ENCODE measurements at places on chromosomes 12 and 14.
A peak's percentile ranks its signal among the peaks of the same experiment; 100 is the strongest.

DNA sequence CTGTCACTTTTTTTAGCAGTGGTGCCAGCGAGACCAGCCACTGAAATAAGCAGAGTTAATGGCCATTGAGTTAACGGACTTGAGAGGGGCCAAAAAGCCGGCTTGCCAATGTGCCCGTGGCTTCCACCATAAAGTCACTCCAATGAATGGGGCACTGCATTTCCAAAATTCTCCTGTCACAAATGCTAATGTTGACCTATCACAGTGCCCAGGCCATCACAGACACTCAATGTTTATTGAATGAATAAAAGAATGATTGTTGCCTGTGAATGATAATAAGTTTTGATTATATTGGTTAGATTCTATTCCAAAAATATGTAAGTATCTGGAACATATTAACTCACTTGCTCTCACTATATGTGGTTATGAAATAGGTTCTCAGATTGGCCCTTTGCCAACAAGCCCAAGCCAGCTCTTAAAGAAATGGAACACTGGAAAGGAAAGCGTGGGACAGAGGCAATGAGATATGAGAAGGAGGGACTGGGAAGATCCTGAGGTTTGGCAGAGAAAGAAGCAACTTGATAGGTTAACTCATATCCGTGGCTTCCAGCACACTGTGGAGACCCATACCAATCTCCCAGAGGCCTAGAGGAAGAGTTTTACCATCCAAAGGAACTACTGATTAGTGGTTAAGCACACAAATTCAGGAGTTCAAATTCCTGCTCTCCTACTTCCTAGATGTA, 108.7 kb downstream of the BTG1 start:
- H3K27ac ChIP-seq = no peak overlapping the region
- DNase-seq = no peak
- peaks cover 4% of the 10 kb centered on the region for H3K4me1 ChIP-seq
- H3K36me3 ChIP-seq = no peaks in the 10 kb centered on the region

DNA sequence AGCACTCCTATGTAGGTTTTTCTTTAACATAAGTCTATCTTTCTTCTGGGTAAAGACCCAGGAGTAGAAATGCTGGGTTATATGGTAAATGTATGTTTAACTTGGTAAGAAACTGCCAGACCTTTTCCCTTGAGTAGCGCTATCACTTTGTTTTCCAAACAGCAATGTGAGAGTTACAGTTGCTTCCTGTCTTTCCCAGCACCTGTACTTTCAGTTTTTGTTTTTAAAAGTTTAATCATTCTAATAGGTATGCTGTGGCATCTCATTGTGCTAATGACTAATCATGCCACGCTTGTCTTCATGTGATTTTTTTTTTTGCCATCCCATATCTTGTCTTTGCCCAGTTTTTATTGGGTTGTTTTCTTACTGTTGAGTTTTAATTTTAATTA, 28.1 kb downstream of the GIT2 start:
- peaks cover 53% of the 10 kb centered on the region for H3K36me3 ChIP-seq
- peaks cover 4% of the 10 kb centered on the region for H3K4me1 ChIP-seq
- H3K4me3 ChIP-seq = no peak overlapping the region

DNA sequence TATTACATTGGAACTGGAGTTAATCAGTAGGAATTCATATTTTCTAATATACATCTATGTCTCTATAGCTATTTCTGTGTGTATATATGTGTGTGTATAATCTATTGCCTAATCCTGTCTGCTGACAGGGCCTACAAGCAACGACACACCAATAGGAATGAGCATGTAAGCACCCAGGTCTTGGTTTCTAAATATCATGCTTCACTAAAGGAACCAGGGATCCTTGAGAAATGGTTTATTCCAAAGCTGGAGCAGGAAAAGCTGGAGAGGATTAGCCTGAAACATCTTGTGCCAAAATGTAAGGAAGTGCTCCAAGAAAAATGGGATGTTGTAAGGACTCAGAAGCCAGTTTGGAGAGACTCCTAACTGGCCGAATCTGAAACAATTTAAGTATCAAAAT, 29.3 kb upstream of the LGALS3 start:
- no peaks in the 10 kb centered on the region for H3K36me3 ChIP-seq
- H3K27ac ChIP-seq = peak overlapping the region; percentile 58
- DNase-seq = no peak

- H3K4me3 ChIP-seq = no peak overlapping the region
- H3K36me3 ChIP-seq = no peaks in the 10 kb centered on the region
- no peaks in the 10 kb centered on the region for H3K4me1 ChIP-seq
- no peaks in the 10 kb centered on the region for H3K27me3 ChIP-seq
- no peak for DNase-seq
Observed at GRCh38 chr12:30484658-30485057, 211.0 kb downstream of the IPO8 start.

DNA sequence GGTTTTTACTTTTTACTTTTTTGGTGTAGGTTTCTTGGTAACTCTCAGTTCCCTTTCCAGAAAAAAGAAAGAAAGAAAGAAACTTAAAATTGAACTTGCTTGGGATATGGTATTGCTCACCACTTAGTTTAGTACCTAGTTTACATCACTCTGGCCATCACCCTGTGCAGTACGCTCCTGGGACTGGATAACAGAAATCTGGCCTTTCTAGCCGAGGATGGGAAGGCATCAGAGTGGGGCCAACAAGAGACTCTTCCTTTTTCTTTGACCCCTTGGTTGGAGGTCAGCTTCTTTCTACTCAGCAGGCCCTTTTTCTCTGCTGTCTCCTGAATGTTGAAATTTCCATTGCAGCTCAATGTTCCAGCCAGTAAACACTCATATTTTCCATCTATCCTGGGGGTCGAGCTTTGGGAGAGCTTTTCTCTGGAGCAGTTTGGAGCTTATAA, 156.6 kb downstream of the TGFB3 start:
- no peak overlapping the region for H3K27ac ChIP-seq
- H3K4me1 ChIP-seq = peaks cover 17% of the 10 kb centered on the region
- no peak for DNase-seq
- no peaks in the 10 kb centered on the region for H3K36me3 ChIP-seq
- H3K27me3 ChIP-seq = no peaks in the 10 kb centered on the region
